ENCODE measurements at places on chromosomes 16 and 17.

GRCh38 chr16:75909746-75910145 is 183.5 kb upstream of the CPHXL start:
- no peak for DNase-seq

DNA sequence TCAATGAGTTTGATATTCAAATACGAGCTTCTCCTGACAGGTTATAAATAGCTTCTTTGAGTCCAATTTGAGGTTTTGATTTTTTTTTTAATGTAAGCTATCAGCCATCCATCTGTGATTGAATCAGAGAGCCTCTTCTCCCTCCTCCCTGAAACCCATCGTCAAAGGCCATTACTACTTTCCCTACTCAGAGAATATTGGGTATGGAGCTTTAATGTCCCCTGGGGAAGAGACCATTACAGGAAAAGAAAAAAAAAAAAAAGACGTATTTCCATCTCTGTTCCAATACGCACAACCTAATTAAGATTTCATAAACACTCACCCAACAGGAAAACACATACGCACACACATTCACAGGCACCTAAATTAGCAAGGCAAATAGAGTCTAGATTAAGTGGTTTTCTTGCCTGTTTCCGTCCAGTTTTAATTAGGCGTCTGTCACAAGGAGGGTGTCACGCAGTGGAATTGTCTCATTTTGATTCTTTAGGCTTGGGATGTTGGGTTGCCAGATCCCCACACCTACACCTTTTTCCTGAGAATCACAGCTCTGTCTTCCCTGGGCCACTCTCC is 194.3 kb upstream of the RPL38 start:
- no peak for DNase-seq

DNA sequence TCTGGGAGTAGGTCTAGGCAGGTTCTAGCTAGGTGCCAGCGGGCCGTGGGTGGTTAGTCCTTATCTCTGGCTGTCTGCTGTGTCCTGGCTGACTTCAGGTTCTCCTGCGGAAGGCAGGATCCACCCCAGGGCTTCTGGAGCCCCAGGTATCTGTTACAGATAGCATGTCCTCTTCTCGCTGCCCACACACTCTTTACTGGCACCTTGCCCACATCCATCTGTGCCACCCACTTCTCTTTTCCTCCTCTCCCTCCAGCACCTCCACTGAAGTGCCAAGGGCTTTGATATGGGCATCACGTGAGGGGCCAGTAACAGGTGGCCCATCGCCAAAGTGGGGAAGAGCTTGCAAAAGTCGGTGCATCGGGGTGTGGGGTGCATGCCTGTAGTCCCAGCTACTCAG is 4.6 kb upstream of the MPP2 start:
- DNase-seq: no peak

DNA sequence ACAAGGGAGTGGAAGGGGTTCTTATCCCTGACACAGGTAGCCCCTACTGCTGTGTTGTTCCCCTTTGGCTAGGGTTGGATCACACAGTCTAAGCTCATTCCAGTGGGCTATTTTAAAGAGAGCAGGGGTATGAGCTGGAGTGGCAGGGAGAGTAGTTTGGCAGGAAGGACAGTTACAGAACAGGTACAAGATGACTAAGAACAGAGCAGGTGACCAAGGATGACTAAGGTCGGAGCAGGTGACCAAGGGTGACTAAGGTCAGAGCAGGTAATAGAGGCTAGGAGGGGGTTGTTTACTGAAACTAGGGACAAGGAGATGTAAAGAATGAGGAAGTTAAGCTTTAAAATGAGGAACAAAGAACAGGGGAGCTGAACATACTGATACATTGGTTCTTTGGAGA is 58.8 kb downstream of the UTP18 start:
- DNase-seq: no peak

DNA sequence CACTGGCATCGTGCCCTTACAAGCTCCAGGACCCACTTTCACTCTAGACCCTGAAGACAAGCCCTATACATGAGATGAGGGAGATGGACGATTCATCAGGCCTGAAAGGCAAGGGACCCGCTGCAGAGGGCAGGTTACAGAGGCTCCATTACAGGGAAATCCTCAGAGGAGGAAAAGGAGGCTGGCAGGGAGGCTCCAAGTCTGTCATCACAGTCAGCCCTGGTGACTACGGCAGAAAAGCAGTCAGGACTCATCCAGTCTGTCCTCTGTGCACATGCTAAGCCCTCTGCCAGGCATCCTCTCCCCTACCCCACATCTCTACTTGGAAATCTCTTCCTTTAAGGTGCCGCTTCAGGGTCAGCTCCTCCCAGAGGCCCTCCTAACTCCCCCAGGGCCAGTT is 197.7 kb upstream of the CDH5 start:
- DNase-seq: no peak

GRCh38 chr16:88701581-88702370 is 4.4 kb downstream of the RNF166 start:
- no peak for DNase-seq

All from erythroblast (primary cell).